ENCODE measurements at places on chromosomes 16 and 17.
A peak's percentile ranks its signal among the peaks of the same experiment; 100 is the strongest.

GRCh38 chr16:53962041-53962440, 258.1 kb downstream of the FTO start:
- DNase-seq: no peak

GRCh38 chr16:80125677-80126076, 415.1 kb upstream of the DYNLRB2 start:
- no peak for DNase-seq

- DNase-seq: no peak
Measured at GRCh38 chr16:28596840-28597691, at the start of gene SULT1A2. Gene SULT1A2 (minus strand): TSS chr16:28597050. CDS start chr16:28595930, 1,120 bp downstream.

- DNase-seq: peak; percentile 97
Measured at GRCh38 chr16:588889-589657, 793 bp upstream of the RAB40C start.

DNA sequence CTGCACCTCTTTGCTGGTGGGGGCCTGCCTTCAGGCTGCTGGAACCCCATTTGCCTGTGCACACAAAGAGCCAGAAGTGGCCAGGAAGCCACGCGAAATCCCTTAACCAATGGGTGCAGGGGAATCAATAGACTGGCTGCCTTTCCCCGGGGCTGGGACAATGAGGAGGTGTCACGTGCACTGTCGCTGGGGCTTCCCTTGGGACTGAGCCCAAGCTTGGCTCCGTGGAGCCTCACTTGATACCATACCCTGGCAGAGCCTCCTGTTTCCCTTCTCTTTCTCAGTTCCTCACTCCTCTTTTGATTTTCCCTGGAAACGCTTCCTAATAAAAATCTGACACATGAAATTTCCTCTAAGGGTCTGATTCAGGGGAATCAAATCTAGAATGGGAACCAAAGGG, 38.8 kb upstream of the C16orf82 start:
- DNase-seq: no peak

DNA sequence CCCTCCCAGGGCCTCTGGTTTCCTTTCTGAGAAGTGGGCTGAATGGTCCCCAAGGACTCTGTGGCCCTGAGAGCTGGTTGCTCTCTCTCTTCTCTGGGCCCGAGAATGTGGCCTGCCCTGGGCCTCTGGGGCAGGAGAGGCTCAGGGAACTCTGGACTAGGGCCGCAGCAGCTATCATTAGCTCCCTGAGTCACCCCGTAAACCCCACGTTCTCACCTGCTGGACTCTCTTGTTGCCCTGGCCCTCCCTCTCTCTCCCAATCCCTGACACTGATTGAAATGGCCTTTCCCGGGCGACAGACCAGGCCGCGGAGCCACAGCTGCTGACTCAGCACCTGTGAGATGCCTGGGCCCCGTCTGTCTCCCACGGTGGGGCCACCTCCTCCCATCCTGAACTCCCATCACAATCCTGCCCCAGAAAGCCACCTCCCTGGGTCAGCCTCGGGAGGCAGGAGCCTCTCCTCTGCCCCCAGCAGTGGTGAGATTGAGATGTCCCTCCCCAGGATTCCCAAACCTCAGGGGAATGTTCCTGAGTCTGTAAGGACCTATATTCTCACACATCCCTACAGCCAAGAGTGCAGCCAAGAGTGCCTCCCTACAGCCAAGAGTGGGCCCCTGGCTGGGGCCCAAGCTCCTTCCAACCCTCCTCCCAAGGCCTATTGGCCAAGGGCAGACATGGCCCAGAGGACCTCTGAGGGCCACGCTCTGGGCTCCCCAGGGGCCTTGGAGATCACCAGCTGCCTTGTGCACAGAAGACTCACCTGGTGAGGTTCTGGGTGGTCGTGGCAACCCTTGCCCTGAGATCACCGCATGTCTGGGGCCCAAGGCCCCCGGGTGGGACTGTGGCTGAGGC, 470 bp downstream of the TRPV3 start:
- no peak for DNase-seq

DNA sequence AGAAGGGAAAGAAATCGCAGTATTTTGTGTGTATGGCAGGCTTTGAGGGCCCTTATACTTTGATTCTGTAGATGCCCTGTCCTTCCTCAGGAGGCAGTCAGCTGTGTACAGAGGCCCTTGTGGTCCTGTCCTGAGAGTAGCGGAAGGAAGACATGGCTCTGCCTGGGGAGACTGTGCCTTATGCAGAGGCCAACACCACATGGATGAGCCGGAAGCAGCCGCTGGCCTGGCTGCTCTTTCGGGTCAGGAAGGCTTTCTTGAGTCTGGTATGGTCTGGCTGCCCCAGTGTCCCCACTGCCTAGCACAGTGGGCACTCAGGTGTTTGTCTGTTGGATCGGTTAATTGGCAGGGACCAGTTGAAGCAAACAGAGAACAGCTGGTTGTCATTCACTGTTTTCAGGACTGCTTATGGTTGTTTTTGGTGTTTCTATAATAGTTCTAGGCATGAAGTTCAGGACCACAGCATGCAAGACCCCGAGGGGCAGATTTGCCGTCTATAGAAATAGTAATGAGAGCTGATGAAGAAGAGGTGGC, 12.4 kb downstream of the USP10 start:
- DNase-seq: no peak

GRCh38 chr17:27651411-27652345, 20.7 kb downstream of the LGALS9 start:
- peak; percentile 33 for DNase-seq

- no peak for DNase-seq
Measured at GRCh38 chr16:66390346-66391108, 24.0 kb downstream of the CDH5 start.

Measured in fibroblast of villous mesenchyme (primary cell).